GM12891 (cell line): ENCODE measurements at places on chromosomes 6 and 20.

- DNase-seq = no peak
These were observed 73.6 kb upstream of the BHLHE23 start for GRCh38 chr20:63080411-63080810.

GRCh38 chr6:137148306-137149034, 25.0 kb downstream of the IL22RA2 start:
- no peak for DNase-seq

GRCh38 chr6:166151798-166152197, 15.9 kb downstream of the TBXT start:
- DNase-seq = no peak

DNA sequence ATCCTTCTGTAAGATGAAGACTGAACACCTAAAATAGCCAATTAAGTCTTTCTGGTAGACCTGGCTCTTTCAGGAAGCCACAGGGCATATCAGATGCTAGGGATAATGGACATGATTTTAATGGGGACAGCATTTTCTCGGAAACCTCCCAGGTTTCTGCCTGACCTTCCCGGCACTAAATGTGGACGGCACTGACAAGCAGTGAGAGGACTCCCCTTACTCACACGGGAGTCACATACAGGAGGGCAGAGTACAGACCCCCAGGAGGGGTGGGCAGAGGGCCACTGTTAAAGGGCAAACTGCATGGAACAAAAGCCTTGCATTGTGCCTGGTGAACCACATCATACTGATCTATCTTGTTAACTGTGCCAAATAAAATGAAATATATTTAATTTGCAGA, 19.9 kb downstream of the PSMG4 start:
- no peak for DNase-seq

GRCh38 chr6:56736804-56737203, 94.1 kb upstream of the DST start:
- DNase-seq = no peak

DNA sequence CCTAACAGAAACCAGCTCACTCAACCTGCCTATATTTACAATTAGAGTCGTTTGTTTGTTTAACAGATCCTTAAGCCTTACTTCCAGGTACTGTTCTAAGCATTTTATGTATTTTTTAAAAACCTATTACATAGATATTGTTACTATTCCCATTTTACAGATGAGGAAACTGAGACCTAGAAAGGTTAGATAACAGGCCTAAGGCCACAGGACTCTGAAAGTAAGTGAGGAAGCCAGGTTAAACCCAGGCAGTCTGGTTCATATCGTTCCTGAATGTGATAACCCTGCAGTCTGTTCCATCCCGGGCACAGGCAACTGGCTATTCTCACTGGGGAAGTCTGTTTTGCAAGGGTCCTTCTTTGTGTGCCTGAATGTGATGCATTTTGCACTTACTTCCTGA, 322.2 kb downstream of the FARS2 start:
- no peak for DNase-seq

DNA sequence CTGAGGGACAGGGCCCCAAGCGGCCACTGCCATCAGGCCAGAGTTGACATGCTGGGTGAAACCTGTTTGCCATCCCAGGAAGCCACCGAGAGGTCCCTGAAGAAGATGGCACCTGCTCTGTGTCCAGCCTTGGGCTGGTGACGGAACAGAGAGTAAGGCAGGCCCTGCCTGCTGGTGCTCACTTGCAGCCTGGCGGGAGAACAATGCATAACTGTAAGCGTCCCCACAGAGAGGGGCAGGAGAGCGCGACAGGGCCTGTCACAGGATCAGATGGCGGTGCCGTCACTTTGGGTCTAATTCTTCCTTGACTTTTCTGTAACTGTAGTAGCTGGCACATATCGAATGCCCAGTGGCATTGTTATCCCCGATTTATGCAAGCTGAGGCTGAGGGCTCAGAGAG, 29.0 kb upstream of the VSTM2L start:
- DNase-seq = no peak

DNA sequence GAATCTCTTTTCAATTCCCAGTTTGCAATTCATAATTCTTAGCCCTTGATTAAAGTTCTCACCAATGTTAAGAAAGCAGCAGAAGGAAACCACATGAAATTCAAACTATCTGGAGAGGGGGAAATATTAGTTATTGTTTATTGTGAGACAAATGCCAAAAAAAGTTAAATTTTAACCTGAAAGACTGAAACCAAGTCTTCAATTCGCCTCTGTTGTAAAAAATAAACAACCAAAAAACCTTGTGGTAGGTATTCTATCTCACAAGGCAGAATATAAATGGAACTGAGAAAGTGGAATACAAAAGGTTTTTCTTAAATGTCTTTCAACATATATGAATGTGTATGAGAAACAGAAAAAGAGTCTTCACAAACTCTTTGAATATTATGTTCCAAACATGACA, 24.8 kb downstream of the TMX4 start:
- no peak for DNase-seq

GRCh38 chr6:5905431-5906339, 101.0 kb downstream of the NRN1 start:
- DNase-seq = no peak

- no peak for DNase-seq
These were observed 42.4 kb downstream of the PTCHD4 start for GRCh38 chr6:48068278-48069251.
